ENCODE measurements at places on chromosomes 16 and 17.

GRCh38 chr17:71902894-71903506 lies 217.8 kb upstream of the SOX9 start:
- DNase-seq, result no peak

DNA sequence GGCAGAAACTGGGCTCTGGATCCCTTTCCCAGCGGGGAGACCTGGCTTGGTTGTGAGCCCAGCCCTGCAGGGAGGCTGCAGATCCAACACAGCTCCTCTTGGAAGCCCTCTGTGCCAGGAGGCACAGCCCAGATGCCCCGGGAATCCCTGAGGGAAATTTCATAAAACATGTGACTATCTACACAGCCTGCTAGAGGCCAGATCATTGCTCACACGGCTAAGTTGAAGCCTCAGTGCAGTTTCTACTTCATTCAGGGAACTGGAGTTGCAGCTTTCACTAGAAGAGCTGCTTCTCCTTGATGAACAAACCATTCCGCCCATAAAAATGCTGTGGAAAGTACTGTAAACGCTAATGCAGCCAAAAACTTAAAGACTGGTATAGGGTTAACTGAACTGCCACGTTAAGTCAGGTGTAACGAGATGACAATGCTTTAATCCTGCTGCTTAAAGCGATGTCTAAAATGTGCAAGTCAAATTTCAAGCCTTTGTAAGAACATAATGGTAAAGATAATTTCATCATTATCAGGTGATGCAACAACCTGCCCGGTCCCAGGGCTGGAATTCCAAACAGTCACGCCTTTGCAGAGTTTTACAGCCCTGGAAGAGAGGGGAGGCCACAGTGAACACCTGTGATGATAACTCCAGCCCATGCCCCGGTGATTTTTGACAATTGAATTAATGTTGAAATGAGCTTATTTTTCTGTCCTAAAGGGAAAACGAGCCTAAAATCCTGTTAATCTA lies 172.5 kb downstream of the ZFHX3 start:
- no peak for DNase-seq

DNA sequence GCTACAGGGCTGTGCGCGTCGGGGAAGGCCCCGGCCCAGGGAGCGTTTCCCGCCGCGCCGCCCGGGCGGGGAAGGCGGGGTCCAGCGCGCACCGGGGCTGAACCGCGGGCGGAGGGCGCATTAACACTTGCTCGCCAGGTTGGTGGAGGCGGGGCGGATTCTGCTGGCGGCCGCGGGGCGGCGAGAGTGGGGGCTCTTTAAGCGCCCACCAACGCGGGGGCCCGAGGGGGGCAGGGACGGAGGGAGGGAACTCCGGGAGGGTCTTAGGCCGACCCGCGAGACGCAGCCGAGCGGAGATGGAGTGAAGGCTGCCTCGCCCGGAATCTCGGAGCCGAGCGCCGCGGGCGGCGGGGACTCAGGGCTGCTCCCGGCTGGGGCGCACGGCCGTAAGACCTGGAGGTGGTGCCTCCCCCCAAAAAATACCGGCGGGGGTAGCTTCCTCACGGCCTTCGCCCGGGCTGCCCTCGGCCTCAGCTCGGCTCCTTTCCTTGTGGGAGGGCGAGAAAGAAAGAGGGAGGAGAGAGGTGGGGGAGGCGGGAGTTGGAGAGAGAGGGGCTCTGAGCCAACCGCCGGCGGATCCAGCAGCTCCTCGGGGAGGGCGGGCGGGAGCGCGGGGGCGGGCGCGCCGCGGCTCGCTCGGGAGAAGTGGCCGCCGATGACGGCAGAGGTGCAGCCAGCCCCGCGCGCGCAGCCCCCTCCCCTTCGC lies 415 bp upstream of the FOXF1 start:
- no peak for DNase-seq

- DNase-seq, result no peak
These were observed 8.4 kb downstream of the SLC16A5 start for GRCh38 chr17:75096082-75096625.

- DNase-seq, result no peak
These were observed 138.5 kb upstream of the CACNG3 start for GRCh38 chr16:24117680-24118079.
